ENCODE measurements at places on chromosomes 2 and 18. TPM values are rescaled to one million over a fixed set of nuclear protein-coding genes. Genes with fewer than 3 reads are reported as not detected.

DNA sequence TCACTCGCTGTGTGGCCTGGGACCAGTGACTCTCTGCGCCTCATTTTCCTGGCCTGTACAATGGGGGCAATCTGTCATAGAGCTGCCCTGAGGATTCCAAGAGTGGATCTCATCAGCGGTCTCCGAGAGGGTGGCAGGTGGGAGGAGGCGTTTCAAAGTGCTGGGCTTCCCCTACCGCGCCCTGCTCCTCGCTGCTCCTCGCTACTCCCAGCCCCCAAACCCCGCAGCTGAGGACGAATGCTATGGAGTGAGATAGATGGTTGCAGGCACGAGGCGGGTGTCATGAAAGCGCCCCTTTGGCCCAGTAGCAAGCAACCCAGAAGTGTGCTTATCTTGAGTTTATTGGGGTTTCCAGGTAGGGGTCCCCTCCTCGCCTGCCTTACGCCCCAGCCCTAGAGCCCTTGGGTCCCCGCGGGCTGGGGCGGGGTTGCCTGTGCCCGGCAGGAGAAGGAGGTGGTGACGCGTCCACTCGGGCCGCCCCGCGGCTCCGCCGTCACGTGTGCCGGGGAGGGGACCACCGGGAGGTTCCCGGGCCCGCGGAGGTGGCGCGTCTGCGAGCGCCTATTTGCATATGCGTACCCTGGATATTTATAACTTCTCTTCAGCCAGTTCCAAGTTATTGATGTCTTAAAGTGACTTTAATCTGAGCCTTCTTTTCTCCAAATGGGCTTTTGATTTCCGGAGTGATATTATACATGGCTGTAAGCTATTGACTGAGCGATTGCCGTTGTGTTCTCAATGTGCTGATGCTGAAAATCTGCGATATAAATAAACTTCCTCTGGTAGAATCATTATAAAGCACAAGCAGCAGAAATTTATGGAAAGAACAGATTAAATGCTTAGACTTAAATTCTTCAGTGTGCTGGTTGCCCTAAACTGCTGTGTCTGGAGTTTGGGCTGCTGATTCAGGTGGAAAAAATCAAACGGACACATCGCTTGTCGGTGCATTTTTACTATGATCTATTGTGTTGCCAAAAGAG lies 263.7 kb downstream of the ATAD2B start:
- H3K4me3 ChIP-seq, result peak overlapping the region; percentile 31
- no peaks in the 10 kb centered on the region for H3K36me3 ChIP-seq
- DNase-seq, result no peak
- no peak overlapping the region for H3K27ac ChIP-seq
- no peaks in the 10 kb centered on the region for H3K27me3 ChIP-seq

- H3K4me3 ChIP-seq, result no peak overlapping the region
- H3K27ac ChIP-seq, result no peak overlapping the region
- H3K4me1 ChIP-seq, result peaks cover 11% of the 10 kb centered on the region
- DNase-seq, result no peak
Observed at GRCh38 chr2:673615-674320, 3.4 kb downstream of the TMEM18 start.

DNA sequence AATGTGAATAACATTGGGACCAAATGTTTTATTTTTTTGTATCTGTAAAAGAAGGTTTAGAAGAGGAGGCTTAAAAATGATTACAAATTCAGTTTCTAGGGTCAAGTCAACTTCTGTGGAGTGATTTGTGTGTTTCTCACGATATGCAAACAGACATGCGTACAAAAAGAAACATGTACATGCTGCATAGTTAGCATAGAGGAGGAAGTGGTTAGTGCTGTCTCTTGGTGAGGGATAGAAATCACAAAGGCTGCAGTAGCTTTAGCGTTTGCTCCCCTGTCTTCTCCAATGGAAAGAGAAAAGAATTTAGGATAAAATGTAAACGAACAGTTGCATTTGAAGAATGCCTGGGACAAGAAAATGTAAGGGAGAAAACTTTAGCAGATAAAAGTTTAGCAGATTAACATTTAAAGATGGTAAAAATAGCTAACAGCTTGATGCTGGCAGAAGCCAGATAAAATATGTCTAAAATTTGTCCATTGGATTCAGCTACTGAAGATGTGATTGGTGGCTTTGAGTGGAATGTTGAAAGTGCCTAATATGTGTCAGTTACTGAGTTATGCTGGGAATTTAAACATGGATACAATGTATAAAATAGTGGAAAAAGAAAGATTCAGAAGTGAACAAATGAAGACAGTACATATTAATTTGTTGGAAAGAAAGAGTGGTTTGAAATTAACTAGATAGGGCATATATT lies 44.9 kb downstream of the MALT1 start:
- no peak for DNase-seq
- H3K36me3 ChIP-seq, result no peaks in the 10 kb centered on the region
- peaks cover 11% of the 10 kb centered on the region for H3K4me1 ChIP-seq
- H3K27me3 ChIP-seq, result no peaks in the 10 kb centered on the region
- no peak overlapping the region for H3K4me3 ChIP-seq

- H3K4me3 ChIP-seq, result no peak overlapping the region
- peaks cover 14% of the 10 kb centered on the region for H3K4me1 ChIP-seq
- H3K27me3 ChIP-seq, result no peaks in the 10 kb centered on the region
- no peak overlapping the region for H3K27ac ChIP-seq
- DNase-seq, result no peak
Observed at GRCh38 chr2:25856377-25856776, 21.9 kb downstream of the ASXL2 start.

DNA sequence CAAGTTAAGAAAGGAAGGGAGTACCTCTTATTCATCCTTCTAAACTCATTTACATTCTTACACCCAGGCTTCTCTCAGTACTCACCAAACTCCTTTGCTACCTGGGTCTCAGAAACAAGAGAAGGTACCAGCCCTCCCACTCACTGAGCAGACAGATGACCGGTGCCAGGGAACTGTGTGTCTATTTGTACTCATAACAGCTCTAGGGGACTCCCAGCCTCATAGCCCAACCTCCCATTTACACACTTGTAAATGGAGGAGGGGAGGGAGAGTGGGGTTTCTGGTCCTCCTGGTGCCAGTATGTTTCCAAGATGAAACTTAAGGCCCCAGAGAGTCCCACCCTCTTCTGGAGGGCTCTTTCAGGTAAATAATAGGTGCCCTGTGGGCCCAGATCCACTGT lies 42.8 kb upstream of the SIGLEC15 start:
- no peak overlapping the region for H3K27ac ChIP-seq
- no peak overlapping the region for H3K4me3 ChIP-seq
- no peaks in the 10 kb centered on the region for H3K27me3 ChIP-seq
- no peaks in the 10 kb centered on the region for H3K4me1 ChIP-seq
- no peak for DNase-seq
- no peaks in the 10 kb centered on the region for H3K36me3 ChIP-seq

DNA sequence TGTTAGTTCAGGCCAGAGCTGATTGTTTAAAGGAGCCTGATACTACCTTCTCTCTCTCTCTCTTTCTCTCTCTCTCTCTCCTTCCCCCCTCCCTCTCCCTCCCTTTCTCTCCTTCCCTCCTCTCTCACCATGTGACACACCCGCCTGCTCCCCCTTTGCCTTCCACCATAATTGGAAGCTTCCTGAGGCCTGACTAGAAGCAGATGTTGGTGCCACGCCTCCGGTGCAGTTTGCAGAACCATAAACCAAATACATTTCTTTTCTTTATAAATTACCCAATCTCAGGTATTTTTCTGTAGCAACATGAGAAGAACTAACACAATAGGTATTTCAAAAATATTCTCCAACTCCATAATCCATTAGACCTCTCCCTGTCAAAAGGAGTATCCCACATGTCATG lies 62.4 kb downstream of the ANKRD62 start:
- H3K27ac ChIP-seq, result no peak overlapping the region
- H3K4me3 ChIP-seq, result no peak overlapping the region
- H3K4me1 ChIP-seq, result no peaks in the 10 kb centered on the region
- H3K36me3 ChIP-seq, result no peaks in the 10 kb centered on the region
- DNase-seq, result no peak
- H3K27me3 ChIP-seq, result no peaks in the 10 kb centered on the region

GRCh38 chr2:158034198-158034866 lies 67.3 kb upstream of the UPP2 start:
- H3K4me1 ChIP-seq, result no peaks in the 10 kb centered on the region
- no peak overlapping the region for H3K4me3 ChIP-seq
- no peaks in the 10 kb centered on the region for H3K36me3 ChIP-seq
- DNase-seq, result no peak
- no peaks in the 10 kb centered on the region for H3K27me3 ChIP-seq
- H3K27ac ChIP-seq, result no peak overlapping the region

GRCh38 chr2:162934191-162934590 lies 95.6 kb upstream of the KCNH7 start:
- no peaks in the 10 kb centered on the region for H3K4me1 ChIP-seq
- H3K4me3 ChIP-seq, result no peak overlapping the region
- H3K36me3 ChIP-seq, result no peaks in the 10 kb centered on the region

DNA sequence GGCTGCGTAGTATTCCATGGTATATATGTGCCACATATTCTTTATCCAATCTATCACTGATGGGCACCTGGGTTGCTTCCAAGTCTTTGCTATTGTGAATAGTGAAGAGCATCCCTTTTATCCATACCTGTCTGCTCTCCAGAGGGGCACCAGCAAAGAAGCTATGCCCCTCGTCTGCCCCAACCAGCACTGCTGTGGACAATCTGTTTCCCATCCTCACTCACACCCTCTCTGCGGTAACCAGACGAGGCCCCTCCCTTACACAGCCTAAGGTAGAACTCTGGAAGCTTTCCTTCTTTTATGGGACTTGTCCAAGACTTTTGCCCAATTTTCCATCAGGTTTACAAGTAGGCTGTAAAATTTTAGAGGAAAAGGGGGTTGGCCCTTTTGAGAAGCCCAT lies 24.9 kb downstream of the TTR start:
- H3K27me3 ChIP-seq, result no peaks in the 10 kb centered on the region
- H3K36me3 ChIP-seq, result no peaks in the 10 kb centered on the region
- no peaks in the 10 kb centered on the region for H3K4me1 ChIP-seq

DNA sequence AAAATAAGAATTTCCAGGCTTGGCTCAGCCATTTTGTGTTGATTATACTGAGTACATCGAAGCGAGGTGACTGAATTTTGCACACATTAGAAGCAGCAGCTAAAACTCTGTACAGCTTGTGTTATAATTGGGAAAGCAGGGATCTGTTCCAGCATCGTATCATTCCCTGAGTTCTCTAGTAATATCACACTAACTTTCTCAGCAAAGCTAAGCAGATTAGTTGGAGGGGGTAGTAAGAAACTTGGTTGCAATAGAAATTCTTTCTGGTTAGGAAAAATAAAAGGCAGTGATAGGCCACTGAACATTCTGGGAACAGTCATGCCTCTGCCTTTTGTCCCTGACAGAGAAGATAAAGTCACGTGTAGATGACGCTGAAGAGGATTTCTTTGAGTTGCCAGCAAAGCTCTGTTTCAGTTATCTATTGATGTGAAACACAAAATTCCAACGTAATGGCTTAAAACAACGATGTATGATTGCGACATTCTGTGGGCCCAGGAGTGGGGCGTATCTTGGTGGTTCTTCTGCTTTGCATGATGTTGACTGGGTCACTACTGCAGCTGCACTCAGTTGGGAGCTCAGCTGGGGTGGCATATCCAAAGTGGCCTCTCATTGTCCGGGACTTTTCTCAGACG lies 202.1 kb upstream of the MEX3C start:
- no peak overlapping the region for H3K4me3 ChIP-seq
- H3K27me3 ChIP-seq, result no peaks in the 10 kb centered on the region
- DNase-seq, result no peak
- H3K36me3 ChIP-seq, result no peaks in the 10 kb centered on the region
- H3K4me1 ChIP-seq, result no peaks in the 10 kb centered on the region

DNA sequence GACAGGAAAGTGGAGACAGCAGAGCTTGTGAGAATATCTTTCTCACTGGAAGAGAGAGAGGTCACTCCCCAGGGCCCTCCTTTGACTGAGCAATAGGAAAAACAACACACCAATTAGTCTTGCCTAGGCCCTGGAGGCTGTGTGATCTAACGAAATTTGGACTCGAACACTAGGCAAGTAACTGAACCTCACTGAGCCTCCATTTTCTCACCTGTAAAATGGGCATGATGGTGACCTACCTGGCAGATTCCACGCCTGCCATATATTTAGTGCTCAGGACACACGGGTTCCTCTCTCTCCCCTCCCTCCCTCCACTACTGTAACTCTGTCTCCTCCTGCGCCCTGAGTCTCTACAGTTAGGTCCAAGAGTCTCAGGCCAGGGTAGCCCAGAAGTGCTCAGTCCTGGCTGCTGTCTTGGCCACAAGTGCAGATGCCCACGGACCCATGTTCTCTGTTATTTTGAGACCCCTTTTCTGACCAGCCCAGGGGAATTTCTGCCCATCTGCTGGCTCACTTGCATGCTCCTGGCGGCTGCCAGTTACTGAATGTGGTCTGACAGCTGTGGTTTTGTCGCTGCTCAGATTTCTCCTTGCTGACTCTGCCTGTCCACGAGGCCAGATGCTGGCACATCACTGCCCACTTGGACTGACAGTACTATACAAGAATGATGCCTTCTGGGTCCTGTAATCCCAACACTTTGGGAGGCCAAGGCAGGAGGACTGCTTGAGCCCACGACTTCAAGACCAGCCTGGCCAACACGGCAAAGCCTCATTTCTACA lies 9.6 kb upstream of the GIGYF2 start:
- H3K36me3 ChIP-seq, result no peaks in the 10 kb centered on the region
- H3K27me3 ChIP-seq, result no peaks in the 10 kb centered on the region
- no peak overlapping the region for H3K27ac ChIP-seq

DNA sequence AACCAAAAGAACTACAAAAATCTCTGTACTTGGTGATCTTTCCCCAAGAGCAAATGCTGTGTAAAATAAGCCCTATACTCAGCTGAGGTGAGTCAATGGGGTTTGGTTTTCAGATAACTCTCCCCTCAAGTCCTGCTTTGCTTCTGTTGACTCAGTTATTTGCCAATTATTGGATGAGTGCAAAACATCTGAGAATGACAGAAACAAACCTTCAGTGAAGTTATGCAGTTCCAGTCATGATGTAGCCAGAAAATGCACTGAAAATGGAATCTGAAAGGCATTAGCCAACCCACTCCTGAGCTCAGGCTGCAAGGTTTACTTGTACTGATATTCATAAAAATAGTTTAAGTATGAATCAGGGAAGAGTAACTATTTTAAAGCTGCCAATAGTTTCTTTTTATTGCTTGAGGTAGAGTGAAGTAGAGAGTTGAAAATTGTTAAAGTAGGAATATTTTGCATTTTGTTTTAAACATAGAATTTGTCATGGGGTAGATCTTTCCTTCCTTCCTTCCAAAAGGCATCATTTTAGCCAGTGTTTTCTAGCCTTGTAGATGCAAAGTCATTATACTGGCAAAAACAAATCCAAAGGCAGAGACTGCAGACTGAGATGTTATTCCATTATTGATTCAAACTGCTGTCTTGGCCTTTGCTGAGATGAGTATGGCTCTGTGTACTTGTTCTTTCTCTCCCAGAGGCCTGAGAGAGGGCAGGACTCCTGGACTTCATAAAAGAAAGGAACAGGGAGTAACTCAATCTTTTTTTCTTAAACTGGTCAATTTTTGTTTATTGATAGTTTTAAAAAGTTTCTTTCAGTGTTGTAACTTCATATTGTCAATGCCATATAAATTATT lies 215.3 kb downstream of the RND3 start:
- H3K4me1 ChIP-seq, result no peaks in the 10 kb centered on the region
- H3K27ac ChIP-seq, result no peak overlapping the region
- H3K4me3 ChIP-seq, result no peak overlapping the region
- no peak for DNase-seq

Gene NR4A2
- 3.5 TPM for total RNA-seq

Gene DUSP2
- 4.4 TPM for total RNA-seq

Gene CHST9
- total RNA-seq, result 0.03 TPM

Gene WNT6
- total RNA-seq, result not detected

Gene MLPH
- total RNA-seq, result 423 TPM

Gene GREB1L
- total RNA-seq, result 1.2 TPM

Data from upper lobe of right lung (tissue), 1 donor.